ENCODE measurements at places on chromosomes 7 and 10.
A peak's percentile ranks its signal among the peaks of the same experiment; 100 is the strongest.

GRCh38 chr10:75426880-75427279 lies 4.5 kb upstream of the LRMDA start:
- no peak for DNase-seq

DNA sequence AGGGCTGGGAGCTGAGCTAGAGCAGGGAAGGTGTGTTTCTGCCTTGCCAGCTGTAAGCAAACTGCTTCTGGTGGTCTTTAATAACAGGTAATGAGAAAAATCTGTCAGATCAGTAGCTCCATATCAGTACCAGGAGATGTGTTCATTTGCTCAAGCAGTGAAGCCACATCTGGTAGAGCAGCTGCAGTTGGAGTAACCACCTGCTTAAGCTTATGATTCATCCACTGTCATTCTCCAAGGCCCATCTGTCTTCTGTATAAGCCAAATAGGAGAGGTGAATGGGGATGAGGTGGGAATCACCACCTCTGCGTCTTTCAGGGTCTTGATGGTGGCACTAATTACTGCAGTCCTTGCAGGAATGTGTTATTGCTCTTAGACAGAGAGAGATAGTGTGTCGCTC lies 18.4 kb upstream of the COBL start:
- no peak for DNase-seq

GRCh38 chr7:92837000-92837749 lies 802 bp upstream of the CDK6 start:
- DNase-seq: no peak

DNA sequence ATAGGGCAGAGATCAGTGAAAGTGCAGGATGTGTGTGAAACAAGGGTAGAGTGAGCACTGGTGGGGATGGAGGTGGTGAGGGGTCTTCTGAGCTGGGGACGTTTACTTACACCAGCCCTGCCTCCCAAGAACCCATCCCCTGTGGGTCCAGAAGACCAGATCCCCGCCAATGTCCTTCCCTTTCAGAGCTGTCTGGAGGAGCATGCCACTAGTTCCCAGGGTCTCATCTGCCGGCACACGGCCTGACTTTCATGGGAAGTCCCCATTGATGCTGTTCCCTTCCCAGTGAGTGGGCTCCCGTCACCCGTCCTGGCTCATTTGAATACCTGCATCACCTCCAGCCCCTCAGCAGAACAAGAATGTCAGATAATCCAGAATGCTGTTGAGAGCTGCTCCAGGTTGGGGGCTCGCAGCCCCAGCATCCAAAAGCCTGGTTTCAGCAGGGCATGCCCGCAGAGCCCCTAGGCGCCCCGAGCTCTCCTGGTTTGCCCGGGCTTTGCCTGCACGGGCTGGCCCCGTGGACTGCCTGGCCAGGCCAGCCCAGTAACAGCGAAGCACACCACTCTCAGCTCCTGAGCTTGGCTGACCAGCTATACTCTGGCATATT lies 246.7 kb downstream of the MGMT start:
- no peak for DNase-seq

DNA sequence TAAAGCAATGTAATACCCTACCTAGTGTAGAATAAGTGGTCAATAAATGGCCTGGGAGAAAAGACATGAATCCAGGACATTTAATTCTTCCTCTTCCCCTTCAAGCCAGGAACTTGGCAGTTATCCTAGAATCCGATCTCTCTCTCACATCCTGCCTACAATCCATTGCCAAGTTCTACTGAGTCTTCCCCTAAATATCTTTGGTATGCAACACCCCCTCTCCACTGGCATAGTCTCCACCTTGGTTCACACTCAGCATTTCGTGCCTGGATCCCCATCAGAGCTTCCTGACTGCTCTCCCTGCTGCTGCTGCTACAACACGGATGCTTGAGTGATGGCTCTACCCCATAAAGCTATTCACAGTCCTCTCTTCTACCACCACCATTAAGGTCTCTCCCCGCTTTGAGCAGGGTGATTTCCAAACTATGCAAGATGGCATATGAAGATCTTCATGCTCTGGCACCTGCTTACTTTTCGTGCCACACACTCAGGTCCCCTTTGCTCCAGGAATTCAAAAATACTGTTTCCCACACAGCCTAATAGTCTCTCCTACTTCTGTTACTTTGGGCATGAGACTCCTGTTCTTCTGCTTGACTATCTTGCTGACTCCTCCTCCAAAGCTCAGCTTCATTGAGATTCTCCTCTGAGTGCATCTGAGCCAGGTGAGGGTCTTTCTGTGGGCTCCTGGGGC lies 4.8 kb downstream of the ANK3 start:
- DNase-seq: no peak

DNA sequence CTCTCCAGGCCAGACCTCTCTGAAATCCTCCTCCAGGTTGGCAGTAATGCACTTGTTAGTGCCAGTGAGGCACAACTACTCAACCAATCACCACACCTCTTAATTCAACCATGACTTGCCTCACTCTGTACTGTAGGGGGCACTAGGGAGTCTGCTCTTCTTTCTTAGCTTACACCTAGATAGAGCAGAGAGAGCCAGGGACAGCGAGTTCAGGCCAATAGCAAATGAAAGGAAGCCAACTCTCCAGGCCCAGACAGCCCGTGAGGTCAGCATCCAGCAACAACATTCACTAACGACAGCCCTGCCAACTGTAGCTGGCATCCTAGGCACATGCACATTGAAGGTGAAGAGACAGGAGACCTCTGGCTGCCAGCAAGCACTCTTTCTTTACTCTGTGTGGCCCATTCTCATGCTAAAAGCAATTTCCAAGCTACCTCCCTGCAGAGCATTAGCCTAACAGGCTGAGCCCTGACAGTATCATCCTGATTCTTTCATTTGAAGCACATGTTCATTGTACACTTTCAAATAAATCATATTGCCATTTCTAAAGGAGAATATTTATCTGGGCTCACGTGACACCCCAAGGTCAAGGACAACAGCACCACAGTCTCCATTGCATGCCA lies 136.3 kb downstream of the DPY19L1 start:
- no peak for DNase-seq

- DNase-seq: no peak
Measured at GRCh38 chr7:85521108-85521694, 334.3 kb upstream of the SEMA3D start.

GRCh38 chr10:118754556-118755423 lies at the start of gene CACUL1:
Gene CACUL1 (minus strand): TSS chr10:118754970. CDS start chr10:118754762, 208 bp downstream.
- DNase-seq: peak; percentile 99

DNA sequence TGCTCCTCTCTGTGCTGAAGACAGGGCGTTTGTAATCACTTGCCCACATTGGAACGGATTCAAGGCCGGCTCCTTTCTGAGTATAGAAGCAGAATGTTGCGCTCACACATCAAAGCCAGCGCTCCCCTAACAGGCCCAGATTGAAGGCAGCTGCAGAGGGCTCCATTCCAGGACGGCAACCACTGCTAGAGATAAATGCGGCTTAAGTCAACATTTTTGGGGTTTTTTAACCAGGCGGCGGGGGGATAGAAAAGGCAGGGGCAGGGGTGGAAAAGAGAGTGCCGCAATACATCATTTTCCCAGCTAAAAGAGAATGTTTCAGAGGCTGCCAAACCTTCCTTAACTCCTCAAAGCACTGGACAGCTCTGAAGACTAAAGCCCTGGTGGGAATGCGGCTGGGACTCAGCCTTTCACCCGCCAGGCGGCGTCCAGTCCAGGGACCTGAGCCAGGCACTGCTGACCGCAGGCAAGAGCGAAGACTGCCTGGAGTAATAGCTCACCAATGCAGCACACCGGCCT lies 189.6 kb downstream of the TNS3 start:
- no peak for DNase-seq

GRCh38 chr10:27564398-27564797 lies 60.3 kb downstream of the RAB18 start:
- DNase-seq: no peak

- no peak for DNase-seq
Measured at GRCh38 chr7:14836571-14837189, 65.9 kb downstream of the DGKB start.

DNA sequence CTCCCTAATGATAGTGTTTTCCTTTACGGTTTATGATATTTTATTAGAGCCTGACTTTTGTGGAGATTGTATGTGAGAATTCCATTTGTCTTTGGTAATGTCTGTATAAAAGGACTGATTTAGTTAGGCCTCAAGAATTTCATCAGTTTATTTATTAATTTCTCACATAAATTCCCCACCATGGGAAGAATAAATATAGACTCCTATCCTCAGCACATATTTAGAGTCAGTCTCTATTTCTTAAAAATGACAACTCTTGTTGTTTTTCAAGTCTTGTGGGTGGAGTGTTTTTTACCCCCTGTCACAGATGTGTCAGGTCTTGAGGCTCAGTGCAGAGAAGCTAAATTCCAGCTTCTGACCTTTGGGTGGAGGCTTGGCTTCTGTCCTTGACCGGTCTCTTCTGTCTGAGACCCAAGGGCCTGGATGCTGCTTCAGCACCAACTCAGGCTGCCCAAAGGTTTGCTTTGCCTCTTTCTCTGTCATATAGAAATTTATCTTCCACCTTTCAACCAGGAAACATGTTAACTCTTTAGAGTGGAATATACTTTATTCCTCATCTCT lies 117.3 kb upstream of the INHBA start:
- DNase-seq: no peak

All from activated T-cell treated with anti-CD3 and anti-CD28 coated beads for 1 hour (primary cell).